NCI-H774 (cell line): ENCODE measurements at places on chromosomes 5 and 9.

DNA sequence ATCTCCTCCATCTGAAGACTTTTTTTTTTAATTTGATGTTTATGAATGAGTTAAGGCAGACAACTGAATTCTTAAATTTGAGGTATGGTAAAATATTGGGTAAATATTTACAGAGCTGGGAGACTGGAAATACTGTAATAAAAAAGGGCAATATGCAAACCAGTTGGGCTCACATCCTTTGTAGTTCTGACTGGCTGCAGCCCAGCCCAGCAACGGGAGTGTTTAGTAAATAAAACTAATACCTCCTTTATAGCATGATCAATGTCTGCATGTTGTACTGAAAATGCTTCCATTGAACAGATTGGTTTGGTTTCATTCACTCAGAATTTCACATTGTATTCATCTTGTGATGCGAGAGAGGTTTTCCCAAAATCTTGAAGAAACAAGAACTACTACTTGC, 365.0 kb downstream of the DMRT2 start:
- DNase-seq: no peak

- no peak for DNase-seq
These were observed 90.7 kb upstream of the DHFR start for GRCh38 chr5:80745490-80745889.

GRCh38 chr9:129281506-129282145, 103.6 kb upstream of the IER5L start:
- DNase-seq: no peak

- no peak for DNase-seq
These were observed 75.8 kb downstream of the AOPEP start for GRCh38 chr9:94802251-94802650.
